ENCODE measurements at places on chromosomes 11 and 22.

GRCh38 chr22:44583854-44584253, 85.8 kb upstream of the RTL6 start:
- no peak for DNase-seq

GRCh38 chr11:10032935-10033334, 261.1 kb downstream of the SBF2 start:
- DNase-seq, result no peak

DNA sequence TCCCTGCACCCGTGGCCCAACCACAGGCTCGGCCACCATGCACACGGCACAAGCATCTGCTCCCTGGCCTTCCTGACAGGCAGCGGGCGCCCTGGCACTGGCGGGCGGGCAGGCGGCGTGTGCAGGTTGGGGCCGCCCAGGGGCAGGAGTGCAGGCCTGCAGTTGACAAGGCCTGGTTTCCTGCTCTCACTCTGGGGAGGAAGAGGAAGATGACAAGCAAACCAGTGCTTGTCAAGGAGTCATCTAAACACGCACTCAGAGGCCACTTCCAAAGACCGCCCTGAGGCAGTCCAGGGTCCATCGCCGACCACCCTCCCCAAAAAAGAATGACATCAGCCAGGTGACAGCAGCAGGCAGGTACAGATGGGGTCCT, 65.3 kb upstream of the LINC01488 start:
- no peak for DNase-seq

DNA sequence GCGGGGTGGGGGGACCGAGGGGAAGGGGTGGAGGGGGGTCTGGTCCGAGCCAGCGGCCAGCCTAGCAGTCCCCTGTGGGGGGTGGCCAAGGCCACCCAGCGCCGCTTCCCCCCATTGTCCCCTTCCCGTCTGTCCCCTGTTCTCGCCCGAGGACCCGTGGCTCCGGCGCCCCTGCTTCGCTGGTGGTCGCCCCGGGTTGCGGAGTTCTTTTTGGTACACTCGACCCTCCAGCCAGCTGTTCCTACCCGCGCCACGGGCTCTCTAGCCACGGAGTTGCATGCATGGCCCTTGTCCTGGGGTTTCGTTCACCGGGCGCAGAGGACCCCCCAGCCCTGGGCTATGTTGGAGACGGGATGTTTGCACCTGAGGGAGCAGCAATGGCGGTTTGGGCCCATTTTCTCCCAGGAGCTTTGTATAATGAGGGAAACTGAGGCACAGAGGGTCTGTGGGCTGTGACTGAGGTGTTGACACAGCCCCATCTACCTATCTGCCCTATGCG, 489 bp downstream of the RNF214 start:
- no peak for DNase-seq

DNA sequence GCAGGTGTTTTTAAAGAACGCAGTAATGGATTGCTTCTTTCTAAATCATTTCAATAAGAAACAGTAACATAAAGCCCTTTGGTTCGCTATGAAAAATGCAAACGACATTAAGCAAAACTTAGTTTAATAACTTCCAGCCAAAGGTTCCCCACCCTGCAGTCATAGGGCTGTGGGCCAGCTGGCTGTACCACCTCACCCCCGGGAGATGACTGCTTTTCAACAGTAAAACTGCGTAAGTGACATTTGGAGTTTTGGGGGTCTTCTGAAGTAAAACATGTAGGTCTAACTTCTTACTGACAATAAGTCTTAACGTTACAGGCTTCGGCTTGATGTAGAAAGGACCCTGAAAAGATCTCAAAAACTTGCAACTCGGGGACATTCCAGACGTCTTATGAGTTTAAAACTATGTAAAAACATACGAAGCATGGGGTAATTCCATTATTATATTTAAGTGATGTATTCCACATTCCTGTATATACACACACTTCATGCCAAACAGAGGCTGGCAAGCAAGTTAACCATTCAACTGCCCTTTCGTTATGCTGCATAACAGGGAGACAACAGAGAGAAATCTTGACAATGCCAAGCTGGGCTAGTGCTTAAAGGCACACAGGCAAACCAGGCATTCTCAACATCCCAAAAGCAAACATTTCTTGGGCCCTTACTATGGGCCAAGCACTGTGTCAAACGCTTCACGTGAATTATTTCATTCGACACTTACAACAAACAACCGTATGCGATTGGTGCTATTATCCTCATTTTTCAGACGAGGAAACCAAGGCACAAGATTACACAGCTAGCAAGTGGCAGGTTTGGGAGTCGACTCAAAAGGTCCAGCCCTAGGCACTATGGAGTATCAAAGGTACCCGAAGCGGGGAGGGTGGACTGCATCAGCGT, 1.2 kb downstream of the MRTFA start:
- no peak for DNase-seq

- no peak for DNase-seq
Observed at GRCh38 chr11:91967026-91967690, 257.5 kb upstream of the FAT3 start.

DNA sequence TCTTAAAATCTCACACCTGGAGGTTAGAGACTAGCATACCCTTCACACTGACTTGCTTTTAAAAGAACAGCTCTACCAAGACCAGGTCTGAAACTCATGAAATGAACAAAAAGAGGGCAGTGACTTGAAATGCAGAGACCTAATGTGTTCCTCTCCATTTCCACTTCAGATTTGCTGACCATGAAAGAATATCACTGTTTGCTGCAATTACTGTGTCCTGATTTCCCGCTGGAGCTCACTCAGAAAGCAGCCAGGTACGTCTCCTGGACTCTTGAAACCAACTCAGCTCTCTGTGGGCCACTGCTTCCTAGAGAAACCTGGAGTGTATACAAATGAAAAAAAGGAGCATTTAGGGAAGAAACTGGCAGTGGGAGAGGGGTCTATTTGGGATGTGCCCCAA, 39.2 kb downstream of the ARFGAP2 start:
- no peak for DNase-seq

DNA sequence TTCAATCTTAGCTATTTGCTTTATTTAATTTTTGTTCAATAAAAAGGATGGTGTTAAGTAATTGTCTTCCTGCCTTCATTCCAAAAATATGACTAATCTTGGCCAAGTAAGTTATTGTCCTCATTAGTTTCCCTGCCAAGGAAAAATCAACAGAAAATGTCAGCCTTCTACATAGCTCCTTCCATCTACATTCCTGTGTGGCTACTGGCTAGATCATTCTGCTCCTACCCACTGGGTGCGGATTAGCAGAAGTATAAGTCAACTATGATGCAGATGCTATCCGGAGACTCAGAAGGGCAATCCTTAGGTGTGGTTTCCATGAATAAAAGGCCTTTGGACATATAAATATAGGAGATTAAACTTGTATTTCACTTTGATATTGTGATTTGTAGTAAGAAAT, 154.4 kb downstream of the SBF2 start:
- no peak for DNase-seq

DNA sequence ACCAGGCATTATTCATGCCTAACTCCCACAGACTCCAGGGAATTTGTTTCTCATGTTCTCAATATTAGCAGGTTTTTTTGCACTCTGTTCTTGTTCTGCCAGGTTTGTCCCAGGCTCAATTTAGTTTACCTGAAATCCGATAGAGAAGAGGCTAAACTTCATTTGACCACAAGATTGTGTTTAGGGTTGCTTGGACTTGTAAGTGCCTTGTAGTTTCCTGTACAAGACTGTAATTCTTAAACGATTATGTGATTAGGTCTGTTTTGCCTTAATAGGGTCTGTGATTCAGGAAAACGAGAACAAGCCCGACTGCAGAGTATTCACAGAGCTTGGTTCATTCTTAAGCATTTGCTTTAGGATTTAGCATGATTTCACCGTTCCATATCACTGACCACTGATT, 1.8 kb downstream of the PRSS23 start:
- no peak for DNase-seq

- DNase-seq, result no peak
Observed at GRCh38 chr11:15258433-15259165, 143.9 kb downstream of the INSC start.

GRCh38 chr22:17300926-17301325, 68.3 kb upstream of the CECR2 start:
- no peak for DNase-seq

DNA sequence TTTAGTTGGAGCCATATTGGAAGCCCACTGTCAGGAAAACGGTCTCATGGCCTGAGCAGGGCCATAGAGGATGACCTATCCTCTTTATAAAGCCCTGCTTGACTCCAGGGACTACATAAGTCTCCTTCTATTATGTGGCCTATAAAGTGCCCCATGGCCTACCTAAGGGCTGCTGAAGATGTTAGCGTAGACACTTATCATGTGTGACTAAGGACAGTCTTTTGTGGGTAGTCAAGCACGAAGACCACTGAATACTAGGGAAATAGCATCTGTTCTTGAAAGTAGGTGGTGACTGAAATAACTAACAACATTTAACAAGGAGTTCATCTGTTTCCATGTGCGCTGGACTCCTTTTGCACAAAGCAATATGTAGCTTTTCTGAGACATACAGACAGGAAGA, 117.1 kb downstream of the SWAP70 start:
- no peak for DNase-seq

DNA sequence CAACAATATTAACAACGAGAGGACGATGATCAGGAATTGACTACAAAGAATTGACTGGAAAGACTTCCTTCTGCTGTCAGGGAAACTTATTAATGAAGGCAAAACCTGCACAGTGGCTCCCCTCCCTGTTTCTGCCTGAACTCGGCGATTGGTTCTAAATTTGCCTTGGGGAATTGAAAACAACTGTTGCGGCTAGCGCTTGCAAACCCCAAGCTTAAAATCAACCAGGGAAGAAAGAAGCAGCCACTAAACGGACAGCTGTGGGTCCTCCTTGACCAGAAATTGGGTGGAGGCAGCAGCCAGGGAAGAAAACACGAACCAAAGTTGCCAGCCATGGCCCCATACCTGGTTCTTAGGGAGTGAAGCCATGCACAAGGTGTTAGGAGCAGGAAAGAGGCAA, 383.5 kb upstream of the CADM1 start:
- DNase-seq, result no peak

DNA sequence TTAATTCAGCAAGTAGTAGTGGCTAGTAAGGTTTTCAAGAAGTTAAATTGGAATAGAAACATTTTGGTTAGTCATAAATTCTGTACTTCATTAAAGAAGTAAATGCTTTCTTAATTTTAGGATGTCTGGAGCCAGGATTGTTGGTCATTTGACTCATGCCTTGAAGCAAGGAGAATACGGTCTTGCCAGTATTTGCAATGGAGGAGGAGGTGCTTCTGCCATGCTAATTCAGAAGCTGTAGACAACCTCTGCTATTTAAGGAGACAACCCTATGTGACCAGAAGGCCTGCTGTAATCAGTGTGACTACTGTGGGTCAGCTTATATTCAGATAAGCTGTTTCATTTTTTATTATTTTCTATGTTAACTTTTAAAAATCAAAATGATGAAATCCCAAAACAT, 25.8 kb downstream of the ACAT1 start:
- DNase-seq, result no peak

DNA sequence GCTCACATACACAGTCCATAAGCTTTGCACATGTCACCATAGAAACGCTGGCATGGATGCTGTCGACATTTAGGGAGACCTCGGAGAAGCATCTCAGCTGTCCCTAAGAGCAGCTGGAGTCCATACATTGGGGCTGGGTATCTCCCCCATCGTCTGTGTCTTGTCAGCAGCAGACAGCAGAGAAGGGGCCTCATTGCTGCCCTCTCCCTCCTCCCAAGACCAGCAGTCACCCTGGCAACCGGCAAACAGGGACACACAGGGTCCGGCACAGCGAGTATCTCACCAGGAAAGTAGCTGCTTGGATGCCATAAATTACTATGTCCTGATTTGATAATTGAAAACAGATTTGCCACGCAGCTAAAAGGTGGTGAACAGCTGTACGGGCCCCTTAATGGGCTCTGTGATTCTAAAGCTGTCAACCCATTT, 84.4 kb downstream of the CD44 start:
- DNase-seq, result no peak

GRCh38 chr22:31046539-31047226, 34.4 kb upstream of the SMTN start:
- no peak for DNase-seq

GRCh38 chr11:128685402-128686020, 8.4 kb upstream of the FLI1 start:
- DNase-seq, result no peak

DNA sequence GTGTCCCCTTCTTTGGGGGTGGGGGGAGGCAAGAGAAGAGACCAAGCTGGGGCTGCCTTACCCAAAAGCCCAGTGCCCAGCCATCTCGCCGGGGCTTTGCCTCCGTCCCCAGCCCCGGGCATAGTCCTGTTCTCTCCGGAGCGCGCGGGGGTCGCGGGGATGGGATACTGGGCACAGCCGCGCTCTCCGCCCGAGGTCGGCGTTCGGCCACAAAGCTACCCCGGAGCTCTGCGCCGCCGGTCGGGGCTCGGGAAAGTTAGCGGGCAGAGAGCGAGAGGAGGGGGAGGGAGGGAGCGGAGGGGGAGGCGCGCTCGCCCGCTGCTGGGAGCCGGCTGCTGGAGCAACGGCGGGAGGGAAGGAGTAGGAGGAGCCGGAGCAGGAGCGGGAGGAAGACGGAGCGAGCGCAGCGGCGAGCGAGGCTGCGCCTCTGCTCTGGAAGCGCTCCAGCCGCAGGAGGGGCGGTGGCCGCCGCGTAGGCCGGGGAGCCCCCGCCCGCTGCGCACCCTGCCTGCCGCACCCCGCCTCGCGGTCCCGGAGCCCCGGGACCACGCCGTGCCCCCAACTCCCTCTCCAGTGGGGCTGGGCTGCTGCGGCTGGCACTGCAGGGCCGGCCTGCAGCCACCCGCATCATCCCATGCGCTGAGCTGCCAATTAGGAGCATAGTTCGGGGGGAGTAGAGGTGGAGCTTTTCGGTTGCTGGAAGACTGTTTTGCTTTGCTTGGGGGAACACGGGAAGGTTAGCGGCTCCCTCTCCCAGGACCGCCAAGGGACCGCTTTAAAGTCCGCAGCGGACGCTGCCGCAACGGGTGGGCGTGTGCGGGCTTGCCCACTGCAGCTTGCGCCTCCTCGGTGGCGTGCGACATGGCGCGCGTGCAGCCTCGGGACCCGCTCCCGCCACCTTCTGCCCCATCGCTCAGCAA, at the start of gene SCN4B:
Gene SCN4B (minus strand): TSS at position 272 of the 920 bp plus-strand sequence. CDS start 150 bp downstream, at position 122.
- DNase-seq, result no peak

DNA sequence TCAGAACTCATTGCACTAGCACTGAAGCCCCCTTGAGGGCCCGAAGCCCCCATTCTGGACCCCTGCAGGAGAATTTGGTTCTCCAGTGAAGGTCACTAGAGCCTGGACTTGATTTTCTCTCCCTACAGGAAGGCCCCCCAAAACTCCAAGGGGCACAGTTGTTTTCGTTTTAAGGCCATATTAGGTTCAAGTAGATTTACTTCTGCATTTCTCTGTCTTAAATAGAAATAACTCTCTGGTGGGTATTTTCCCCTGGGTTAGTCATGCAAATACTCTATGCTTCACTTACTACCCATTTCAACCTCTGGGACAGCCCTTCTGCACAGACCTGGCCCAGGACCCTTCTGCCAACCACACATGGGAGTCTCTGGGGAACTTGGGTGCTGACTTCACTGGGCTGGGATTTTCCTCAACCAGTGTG, 41.6 kb downstream of the WEE1 start:
- peak; percentile 11 for DNase-seq

- DNase-seq, result no peak
Observed at GRCh38 chr11:67440229-67441097, 2.8 kb downstream of the CORO1B start.

GRCh38 chr11:73315293-73316020, 7.4 kb downstream of the ARHGEF17 start:
- no peak for DNase-seq
